Stimulated activated effector memory CD8-positive, alpha-beta T cell treated with anti-CD3 and anti-CD28 coated beads, Interleukin-12 subunit alpha, Interleukin-12 subunit beta, amount 100 ng/mL, for 72 hours (primary cell): ENCODE measurements at places on chromosomes 5 and 9.
A peak's percentile ranks its signal among the peaks of the same experiment; 100 is the strongest.

DNA sequence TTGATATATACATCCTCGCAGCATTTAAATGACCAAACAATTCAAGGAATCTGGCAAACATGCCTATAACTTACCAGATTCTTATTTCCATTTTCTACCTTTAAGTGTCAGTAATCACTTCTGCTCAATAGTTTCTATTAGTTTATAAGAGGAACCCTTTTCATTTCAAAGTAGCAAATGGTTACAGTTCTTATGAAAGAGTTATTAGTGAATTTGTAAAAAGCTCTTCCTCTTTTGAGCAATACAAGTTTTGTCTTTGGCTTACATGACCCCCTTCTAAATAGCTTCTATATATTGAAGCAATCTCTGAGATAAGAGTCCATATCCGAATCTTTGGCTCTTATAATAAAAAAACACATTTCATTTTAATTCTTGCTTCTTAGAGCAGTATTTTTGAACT lies 42.0 kb downstream of the ELL2 start:
- DNase-seq: no peak

DNA sequence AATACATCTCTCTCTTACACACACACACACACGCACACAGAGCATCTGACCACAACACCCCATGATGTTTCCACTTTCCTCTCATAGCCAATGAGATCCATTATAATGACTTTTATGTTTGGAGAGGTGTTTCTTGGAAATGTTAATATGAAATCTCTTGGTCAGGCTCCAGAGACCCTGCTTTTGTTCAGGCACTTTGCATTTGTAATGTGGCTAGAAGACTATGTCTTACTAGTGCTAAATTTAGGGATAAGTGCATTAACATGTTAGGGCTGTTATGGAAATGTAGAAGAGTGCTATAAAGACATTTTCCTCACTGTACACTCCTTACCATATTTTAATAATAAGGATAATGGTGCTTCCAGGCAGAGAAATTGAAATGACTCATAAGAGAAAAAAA lies 3.8 kb downstream of the CDH9 start:
- DNase-seq: no peak

DNA sequence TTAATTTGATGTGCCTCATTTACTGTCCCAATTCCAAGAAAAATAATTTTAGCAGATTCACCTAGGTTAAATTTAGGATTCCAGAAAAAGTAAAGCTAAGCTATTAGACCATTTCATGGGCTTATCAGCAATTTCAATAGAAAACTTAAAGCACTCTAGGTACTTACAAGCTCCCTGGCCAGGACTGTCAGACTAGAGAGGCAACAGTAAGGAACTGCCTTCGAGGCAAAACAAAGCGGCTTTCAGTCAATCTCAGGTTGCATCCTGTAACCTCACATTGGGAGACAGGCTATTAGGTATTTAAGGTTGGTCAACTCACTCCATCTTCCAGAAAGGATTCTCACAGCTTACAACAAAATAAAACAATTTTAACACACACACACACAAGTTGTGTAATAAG lies 48.7 kb upstream of the FSD1L start:
- no peak for DNase-seq

GRCh38 chr9:135502873-135503321 lies 2.4 kb downstream of the MRPS2 start:
- DNase-seq: no peak

DNA sequence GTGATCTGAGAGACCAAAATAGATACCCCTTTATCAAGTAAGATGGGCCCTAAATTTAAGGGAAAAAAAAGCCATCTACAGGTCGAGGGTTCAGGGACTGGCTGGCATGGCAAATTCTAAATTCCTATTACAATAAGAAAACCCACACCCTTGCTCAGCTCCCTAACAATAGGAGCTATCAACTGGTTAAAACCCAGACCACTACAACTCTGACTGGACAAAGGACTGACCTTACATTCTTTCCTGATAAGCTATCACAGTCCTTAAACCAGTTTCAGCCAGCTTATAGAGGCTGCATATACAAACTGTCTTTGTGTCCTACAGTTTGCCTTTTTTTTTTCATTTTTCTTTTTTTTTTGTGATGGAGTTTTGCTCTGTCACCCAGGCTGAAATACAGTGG lies 803.6 kb downstream of the NR2F1-AS1 start:
- no peak for DNase-seq

DNA sequence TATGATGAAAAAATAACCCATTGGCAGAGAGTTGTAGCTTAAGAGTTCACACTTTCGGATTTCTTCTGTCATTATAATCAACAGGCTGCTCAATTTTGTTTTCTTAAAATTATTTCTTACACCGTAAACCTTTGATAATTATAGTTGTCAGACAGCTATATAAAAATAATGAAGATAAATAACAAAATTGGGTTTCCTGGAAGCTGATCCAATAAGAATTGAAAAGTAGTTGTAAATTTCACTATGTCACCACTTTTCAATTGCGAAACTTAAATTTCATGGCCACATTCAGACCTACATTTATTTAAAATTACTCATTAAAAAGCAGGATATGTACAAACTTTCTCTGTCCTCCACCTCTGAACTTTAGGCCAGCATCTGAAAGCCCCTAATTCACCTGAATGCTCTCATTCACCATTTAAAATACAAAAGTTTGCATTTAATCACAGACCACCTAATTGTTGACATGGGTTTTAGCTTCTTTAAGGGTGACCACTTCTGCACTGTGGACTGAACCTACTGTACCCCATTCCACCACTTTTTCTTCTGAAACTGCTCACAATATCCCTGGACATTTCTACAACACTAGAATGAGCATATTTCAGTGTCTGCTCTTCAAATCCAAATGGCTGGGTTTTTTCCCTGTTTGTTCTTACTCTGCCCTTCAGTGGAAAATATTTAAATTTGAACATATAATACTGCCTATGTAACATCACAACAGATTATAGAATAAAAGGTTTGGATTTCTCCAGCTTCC lies 680 bp downstream of the SELENOP start:
- no peak for DNase-seq

DNA sequence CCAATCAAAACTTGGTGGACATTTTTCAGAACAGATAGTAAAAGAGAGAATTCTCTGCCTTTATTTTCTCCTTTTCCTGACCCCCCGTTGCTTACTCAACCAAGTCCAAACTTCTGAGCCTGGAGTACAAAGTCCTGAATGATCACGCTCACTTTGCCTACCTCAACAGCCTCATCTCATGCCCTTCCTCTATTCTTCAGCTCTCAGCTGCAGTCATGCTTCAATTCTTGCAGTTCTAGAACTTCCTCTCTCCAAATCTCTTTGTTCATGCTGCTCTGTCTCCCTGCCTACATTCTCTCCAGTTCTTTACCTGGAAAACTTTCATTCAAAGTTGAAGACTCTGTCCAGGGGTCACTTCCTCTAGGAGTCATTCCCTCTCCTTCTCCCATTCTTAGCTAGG lies 398.5 kb upstream of the SLC24A2 start:
- no peak for DNase-seq

- DNase-seq: no peak
Observed at GRCh38 chr9:101639785-101640665, 45.3 kb upstream of the PPP3R2 start.

DNA sequence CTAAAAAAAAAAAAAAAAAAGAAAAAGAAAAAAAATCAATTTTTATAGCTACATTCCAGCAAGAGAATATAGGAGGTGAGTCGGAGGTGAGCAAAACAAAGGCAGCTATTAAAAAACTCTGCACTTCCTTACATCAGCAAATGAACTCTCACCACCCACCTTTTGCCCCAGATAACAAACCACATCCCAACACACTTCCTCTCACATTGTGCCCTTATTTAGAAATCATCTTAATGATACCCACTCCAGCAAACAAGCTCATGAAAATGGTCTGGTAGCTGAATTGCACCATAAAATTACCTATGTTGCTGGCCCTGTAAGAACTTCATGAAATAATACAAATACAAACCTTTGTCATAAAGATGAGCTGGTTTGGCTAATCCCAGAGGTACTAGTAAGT lies 82.9 kb downstream of the CEMIP2 start:
- no peak for DNase-seq

GRCh38 chr5:168562279-168562678 lies 16.9 kb downstream of the PANK3 start:
- no peak for DNase-seq

DNA sequence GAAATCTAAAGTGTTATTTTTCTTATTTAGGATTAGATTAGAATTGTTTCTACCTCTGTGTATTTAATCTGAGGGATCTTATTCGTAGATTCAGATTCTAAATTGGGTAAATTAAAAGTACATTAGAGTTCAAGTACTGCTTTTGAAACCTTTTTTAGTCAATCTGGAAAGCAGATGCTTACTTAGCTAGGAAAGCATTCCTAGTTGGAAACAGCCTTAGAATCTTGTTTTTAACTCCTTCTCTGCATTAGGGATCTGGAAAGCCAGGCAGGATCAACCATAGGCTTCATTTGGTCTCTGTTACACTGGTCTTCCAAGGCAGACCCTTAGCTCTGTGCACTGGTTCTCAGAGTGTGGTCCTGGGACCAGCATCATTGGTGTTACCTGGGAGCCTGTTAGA lies 247.4 kb downstream of the NR3C1 start:
- DNase-seq: no peak

- DNase-seq: no peak
Observed at GRCh38 chr9:76311537-76311936, 82.7 kb downstream of the RFK start.

DNA sequence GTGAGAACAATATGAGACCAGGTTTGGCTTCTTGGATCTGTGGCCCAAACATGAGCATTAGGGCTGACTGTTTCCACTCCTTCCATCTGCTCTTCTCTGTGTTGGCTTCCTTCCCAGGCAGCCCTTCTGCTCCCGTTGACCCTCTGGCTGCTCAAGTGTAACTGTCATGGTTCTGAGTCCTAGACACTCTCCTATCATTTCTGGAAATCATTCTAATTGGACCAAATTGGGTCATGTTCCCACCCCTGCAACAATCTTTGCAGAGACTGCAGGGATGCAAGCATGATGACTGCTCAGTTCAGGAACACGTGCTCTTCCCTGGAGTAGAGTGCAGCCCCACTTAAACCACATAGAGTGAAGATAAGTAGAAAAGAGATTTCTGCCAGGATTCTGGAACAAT lies 741.4 kb downstream of the TAF11L14 start:
- no peak for DNase-seq

DNA sequence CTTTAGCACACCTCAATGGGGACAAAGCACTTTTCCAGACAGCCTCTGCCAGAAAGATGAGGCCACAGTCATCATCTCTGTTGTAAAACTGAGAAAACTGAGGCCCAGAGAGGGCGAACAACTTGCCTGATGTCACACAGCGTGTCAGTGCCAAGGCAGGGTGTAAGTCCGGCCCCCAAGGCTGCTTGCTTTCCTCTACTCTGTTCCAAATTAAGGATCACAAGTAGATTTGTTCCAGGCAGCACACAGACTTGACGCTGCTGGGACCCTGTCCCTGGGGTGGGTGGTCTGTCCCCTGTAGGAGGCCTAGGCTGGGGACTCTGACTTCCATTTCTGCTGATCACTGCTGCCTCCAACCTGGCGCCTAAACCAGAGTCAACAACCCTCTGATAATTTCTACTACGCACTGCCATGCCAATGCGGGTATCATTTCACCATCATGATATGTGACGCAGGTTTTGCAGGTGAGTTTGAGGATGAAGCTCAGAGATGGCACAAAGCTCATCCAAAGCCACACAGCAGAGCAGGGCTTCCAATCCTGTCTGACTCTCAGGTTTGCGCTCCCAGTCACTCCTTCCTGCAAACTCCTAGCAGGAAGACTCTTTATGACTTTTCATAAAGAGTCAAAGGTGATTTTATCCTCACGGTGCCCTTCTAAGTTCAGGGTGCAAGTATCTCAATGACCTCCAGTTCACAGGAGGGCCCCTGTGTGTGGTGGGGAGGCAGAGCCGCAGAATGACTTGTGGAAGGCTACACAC lies 13.5 kb upstream of the RALGDS start:
- DNase-seq: no peak

DNA sequence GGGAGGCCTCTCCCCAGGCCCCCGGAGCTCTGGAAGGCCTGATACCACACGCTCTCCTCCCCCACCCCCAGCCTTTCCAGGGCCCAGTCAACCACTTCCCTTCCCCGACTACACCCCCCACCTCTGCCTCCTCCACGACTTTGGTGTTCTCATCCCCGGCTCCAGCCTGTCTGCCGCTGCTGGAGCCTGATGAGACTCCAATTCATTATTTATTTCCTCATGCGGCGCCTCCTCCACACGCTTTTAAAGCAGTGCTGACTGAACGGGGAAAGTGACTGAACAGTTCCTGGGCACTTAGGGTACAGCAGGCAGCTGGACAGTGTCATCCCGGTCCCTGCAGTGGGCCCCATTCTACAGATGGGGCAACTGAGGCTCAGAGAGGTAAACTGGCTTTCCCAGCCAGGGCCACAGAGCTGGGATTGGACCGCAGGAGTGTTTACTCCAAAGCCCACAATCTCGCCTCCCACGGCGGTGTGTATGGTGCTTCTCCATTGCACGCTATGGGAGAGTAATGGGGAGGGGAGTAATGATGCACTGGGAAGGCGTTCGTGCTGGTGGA lies 15.9 kb upstream of the RPL26L1 start:
- DNase-seq: no peak

DNA sequence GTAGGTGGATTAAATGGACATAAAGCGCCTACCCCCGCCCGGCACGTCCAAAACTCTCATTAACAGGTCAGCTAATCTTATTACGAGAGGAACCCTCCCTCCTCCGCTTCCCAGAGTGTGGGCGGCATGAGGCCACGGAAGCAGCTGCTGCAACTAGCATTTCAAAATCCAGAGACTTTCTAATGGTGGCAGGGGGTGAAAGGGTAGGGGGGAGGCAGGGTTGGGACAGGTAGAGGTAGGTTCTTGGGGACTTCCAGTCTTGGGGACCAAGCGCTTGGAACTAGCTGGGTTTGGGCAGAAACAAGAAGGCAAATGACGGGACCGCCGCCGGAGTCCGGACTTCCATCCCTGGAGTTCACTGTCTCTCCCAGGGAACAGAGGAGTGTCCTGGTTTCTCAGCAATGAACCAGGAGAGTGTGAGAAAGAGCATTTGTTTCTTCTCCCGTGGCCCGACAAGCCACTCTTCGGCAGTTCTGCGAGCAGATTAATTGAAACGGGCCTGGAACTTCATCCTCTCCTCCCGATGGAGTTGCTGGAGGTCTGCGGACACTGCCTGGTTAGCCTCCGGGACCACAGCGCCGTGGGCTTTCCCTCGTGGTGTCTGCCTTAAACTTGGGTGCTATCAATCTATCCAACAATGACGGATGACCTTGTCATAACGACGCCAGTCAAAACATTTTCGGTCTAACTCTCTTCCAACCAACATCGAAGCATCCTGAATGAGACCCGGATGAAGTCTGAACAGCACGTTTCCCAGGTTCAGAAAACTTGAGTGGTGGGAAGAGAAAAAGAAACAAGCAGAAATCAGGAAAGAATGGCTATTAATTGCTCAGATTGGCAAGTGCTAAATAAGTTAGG lies 1.6 kb upstream of the PRDM6 start:
- DNase-seq: no peak

- DNase-seq: peak; percentile 76
Observed at GRCh38 chr9:126519660-126520420, 93.9 kb upstream of the LMX1B start.

DNA sequence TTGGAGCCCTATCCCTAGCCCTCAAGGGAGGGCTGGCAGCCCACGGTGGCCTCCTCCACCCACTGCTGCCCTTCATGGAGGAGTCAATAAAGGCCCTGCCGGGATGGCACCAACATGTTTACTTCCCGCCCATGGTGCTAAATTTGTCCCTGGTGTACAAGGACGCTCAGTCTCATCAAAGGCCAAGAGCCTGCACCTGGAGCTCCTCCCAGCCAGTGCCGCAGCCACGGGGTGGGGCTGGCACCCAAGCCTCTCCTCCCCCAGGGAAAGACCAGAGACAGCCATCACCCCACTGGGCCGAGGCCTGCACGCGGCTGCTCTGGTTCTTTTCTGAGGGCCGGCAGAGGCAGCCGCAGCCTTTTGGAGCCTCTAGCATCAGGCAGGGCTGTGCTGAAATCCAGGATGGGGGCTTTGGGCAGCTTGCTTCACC lies 34.8 kb upstream of the RXRA start:
- no peak for DNase-seq
